ENCODE measurements at places on chromosomes 11 and 22.
A peak's percentile ranks its signal among the peaks of the same experiment; 100 is the strongest.

- H3K4me1 ChIP-seq, result peaks cover 8% of the 10 kb centered on the region
- H3K27me3 ChIP-seq, result no peaks in the 10 kb centered on the region
- no peaks in the 10 kb centered on the region for H3K36me3 ChIP-seq
- H3K4me3 ChIP-seq, result peak overlapping the region; percentile 9
These were observed 59.2 kb upstream of the ATXN10 start for GRCh38 chr22:45612451-45612901.

DNA sequence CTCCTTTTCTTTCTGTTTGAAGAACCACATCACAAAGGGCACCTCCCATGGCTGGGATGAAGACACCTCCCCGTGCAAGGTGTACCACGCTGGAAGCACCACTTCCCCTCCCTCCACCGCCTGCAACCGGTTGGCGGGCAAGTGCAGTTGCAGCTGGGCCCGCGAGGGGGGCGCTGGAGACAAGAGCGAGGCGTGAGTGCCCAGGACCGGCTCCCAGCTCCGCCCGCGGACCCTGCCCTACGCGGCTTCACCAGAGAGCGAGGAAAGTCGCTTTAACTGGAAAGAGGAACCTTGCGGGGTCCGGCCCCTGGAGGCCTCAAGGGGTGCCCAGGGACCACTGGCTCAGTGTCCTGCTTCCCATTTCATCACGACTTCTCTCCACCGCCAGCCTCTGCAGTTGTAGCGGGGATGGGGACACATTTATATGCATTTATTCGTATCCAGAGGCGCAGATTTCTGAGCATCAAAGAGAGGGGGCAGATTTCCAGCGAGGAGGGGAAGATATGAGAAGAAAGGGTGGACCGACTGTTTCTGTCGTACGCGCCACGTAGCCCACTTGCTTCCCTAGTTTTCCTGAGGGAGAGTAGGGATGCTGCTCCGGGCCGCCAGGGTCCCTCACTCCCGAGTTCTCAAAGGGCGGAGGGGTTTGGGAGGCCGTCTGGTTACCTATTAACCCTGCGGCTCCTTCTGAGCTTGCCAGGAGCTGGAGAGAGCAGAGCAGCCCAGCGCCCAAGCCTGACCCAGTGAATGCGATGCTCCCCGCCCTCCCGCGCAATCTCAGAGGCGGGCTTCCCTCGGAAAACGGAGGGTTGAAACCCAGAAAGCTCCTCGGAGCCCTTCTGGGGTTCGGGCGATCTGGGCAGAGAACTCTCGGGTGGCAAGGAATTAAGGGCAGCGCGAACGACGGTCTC lies 3.5 kb downstream of the ESAM start:
- no peaks in the 10 kb centered on the region for H3K36me3 ChIP-seq
- H3K27me3 ChIP-seq, result peaks cover 91% of the 10 kb centered on the region
- peak overlapping the region; percentile 64 for H3K4me3 ChIP-seq
- peak; percentile 77 for DNase-seq

GRCh38 chr11:653837-654236 lies 16.8 kb downstream of the DRD4 start:
- no peaks in the 10 kb centered on the region for H3K4me1 ChIP-seq
- peaks cover 6% of the 10 kb centered on the region for H3K36me3 ChIP-seq
- no peak for DNase-seq

- H3K27me3 ChIP-seq, result peaks cover 2% of the 10 kb centered on the region
- peak overlapping the region; percentile 39 for H3K4me3 ChIP-seq
- H3K36me3 ChIP-seq, result peaks cover 10% of the 10 kb centered on the region
- DNase-seq, result no peak
- peaks cover 37% of the 10 kb centered on the region for H3K4me1 ChIP-seq
- H3K27ac ChIP-seq, result no peak overlapping the region
These were observed 2.0 kb downstream of the ZNHIT2 start for GRCh38 chr11:65115361-65116082.

DNA sequence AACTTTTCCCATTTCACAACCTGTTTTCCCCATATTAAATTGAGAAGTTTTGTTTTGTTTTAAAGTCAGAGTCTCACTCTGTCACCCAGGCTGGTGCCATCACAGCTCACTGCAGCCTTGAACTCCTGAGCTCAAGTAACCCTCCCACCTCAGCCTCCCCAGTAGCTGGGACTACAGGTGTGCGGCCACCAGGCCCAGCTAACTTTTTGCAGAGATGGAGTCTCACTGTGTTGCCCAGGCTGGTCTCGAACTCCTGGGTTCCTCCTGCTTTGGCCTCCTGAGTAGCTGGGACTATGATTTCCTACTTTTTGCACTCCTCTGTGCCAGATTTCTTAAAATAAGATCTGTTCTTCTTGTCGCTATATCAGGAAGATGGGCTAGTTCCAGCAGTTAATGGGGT lies 44.9 kb downstream of the GNB1L start:
- peaks cover 15% of the 10 kb centered on the region for H3K4me1 ChIP-seq
- no peak overlapping the region for H3K27ac ChIP-seq
- DNase-seq, result no peak
- no peak overlapping the region for H3K4me3 ChIP-seq
- peaks cover 7% of the 10 kb centered on the region for H3K36me3 ChIP-seq

DNA sequence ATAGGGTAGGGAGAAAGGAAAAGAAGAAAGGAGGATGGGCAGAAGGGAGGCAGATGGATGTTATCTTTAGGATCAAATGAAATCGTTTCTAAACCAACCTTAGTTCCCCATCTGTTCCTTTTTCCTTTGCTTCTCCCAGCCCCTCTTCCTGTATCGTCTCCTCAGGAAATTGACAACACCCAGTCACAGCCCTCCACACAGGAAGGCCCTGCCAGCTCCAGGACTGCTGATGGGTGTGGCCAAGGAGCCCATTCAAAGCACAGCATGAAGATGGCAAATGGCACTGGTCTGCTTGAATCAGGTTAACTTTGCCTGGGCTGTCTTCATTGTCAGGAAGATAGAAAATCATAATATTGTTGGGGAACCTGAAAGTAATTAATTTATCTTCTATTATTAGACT lies 164.8 kb downstream of the C11orf87 start:
- no peak for DNase-seq
- H3K4me1 ChIP-seq, result no peaks in the 10 kb centered on the region
- H3K36me3 ChIP-seq, result no peaks in the 10 kb centered on the region
- peaks cover 23% of the 10 kb centered on the region for H3K27me3 ChIP-seq
- no peak overlapping the region for H3K4me3 ChIP-seq

DNA sequence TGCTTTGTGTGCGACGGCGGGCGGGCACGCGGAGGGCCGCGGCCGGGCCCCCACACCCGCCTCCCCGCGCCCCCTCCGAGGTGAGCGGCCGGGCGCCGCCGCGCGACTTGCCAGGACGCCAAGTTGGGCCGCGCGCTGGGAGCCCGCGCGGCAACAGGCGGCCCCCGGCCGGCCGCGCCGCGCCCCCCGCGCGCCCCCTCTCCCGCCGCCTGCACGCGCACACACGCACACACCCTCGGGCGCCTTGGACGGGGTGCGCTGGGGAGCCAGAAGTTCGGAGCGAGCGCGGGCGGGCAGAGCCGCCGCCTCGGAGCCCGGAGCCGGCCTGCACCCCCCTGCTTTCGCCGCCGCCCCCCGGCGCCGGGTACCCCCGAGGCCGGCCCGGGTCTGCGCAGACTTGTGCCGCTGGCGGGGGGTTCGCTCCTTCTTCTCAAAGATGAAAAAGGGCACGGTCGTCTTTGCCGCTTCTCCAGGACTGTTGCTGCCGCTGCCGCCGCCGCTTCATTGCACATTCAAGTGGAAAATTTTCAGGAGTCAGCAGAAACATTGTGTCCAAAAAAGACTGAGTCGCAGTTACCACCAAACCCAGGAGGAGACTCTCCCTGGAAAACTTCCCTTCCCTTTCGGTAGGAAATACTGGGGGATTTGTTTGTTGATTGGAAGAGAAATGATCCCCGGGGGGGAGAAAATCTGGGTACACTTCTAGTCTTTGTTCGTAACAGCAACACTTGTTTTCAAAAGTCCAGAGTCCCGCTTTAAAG lies 895 bp downstream of the TEAD1 start:
- peaks cover 44% of the 10 kb centered on the region for H3K4me1 ChIP-seq
- H3K27ac ChIP-seq, result peak overlapping the region; percentile 98
- H3K36me3 ChIP-seq, result no peaks in the 10 kb centered on the region
- peak overlapping the region; percentile 90 for H3K4me3 ChIP-seq

- no peak overlapping the region for H3K27ac ChIP-seq
- H3K36me3 ChIP-seq, result no peaks in the 10 kb centered on the region
- no peaks in the 10 kb centered on the region for H3K4me1 ChIP-seq
- H3K4me3 ChIP-seq, result no peak overlapping the region
- DNase-seq, result no peak
- H3K27me3 ChIP-seq, result peaks cover 32% of the 10 kb centered on the region
These were observed 15.2 kb downstream of the KRTAP5-5 start for GRCh38 chr11:1644601-1645356.

GRCh38 chr11:29676993-29677392 lies 339.8 kb downstream of the KCNA4 start:
- no peak for DNase-seq
- no peak overlapping the region for H3K4me3 ChIP-seq
- H3K4me1 ChIP-seq, result peaks cover 5% of the 10 kb centered on the region
- H3K27me3 ChIP-seq, result peaks cover 2% of the 10 kb centered on the region

DNA sequence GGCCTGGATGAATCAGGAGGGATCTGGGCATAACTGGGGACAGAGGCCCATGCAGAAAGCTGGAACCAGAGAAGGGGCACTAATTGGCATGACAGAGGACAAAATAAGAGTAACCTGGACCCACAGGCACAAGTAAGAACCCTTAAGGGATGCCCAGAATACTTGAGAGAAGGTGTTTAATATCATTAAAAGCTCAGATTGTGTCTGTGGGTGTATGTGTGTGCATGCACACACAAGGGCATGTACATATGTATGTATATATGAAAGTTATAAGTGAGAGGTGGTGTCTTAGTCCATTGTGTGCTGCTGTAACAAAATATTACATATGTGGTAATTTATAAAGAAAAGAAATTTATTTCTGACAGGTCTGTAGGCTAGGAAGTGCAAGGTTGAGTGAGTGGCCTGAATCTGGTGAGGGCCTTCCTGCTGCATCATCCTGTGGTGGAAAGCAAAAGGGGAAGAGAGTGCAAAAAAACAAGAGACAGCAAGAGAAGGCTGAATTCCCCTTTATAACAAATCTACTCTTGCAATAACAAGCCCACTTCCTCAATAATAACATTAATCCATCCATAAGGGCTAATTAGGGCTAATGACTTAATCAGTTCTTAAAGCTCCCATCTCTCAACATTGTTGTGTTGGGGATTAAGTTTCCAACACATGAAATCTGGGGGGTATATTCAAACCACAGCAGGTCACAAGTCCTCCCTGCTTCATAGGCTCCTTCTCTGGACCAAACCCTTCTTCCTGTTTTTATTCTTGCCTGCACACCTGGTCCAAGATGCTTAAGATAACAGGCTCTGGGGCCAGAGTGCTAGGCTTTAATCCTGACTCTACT lies 68.3 kb upstream of the POU2AF2 start:
- H3K27ac ChIP-seq, result no peak overlapping the region
- no peaks in the 10 kb centered on the region for H3K4me1 ChIP-seq
- no peaks in the 10 kb centered on the region for H3K36me3 ChIP-seq
- H3K27me3 ChIP-seq, result no peaks in the 10 kb centered on the region
- no peak for DNase-seq

GRCh38 chr11:61384271-61385242 lies 7.8 kb upstream of the TMEM216 start:
- H3K36me3 ChIP-seq, result no peaks in the 10 kb centered on the region
- no peak overlapping the region for H3K27ac ChIP-seq
- DNase-seq, result no peak
- H3K4me3 ChIP-seq, result no peak overlapping the region

DNA sequence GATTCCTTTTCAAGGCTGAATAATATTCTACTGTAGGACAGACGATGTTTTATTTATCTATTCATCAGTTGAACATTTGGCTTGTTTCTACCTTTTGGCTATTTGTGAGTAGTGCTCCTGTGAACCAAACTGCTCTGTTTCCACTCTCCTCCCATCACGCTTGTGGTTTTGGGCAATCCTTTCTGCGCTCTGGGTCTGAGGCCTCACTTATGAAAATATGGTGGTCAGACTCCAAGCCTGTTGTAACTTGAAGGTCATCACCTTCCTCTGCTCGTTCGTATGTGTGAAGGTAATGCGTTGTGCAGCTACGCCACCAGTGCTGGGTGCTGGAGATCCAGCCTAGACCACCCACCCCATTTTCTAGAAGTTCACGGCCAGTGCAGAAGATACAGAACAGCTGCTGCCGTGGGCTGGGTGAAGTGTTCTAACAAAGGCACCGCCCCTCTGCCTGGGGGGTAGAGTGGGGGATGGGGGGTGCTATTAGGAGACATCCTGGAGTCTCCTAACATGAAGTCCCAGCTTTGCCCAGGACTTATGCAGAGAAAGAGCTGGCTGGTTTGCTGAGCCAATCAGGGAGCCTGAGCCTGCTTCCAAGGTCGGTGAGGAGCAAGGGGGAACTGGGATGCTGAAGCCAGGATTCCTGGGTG lies 21.0 kb downstream of the PTPN5 start:
- no peaks in the 10 kb centered on the region for H3K4me1 ChIP-seq
- no peak for DNase-seq
- H3K27ac ChIP-seq, result no peak overlapping the region
- no peak overlapping the region for H3K4me3 ChIP-seq
- H3K36me3 ChIP-seq, result no peaks in the 10 kb centered on the region
- H3K27me3 ChIP-seq, result peaks cover 44% of the 10 kb centered on the region

GRCh38 chr11:129291546-129291945 lies 84.1 kb upstream of the BARX2 start:
- DNase-seq, result no peak
- H3K27me3 ChIP-seq, result no peaks in the 10 kb centered on the region
- H3K4me3 ChIP-seq, result no peak overlapping the region
- H3K4me1 ChIP-seq, result peaks cover 61% of the 10 kb centered on the region
- peak overlapping the region; percentile 69 for H3K27ac ChIP-seq

DNA sequence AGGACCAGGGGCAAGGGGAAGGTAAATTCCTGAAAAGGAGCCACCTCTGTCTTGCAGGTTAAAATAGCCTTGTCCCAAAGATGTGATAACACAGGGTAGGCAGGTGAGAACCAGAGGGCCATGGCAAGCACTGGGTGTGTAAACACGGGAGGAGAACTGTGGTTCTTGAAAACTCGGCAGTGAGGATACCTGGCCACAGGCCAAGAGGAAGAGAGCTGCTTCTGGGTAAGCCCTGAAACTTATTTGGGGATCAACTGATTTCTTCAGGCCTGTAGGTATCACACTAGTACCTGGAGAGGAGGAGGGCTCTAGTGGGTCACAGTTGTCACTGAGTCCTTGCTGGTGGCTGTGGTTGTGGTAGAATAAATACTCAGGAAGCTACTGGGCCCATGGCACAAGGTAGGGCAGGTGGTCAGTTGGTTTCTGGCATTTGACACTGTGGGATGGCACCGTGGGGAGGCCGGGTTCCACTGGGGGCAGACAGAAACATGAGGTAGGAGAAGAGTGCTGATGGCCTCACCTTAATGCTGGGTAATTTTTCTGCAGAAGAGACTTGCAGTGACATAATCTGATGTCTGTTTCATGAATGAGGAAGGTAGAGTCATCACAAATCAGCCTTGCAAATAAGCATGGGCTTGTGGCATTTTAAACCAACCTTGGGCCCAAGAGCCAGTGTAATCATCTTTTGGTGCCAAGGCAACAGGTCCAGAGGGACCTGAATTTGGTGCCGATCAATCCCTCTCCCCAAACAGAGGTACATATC lies 22.0 kb downstream of the AMPD3 start:
- no peak overlapping the region for H3K4me3 ChIP-seq
- no peak overlapping the region for H3K27ac ChIP-seq
- no peaks in the 10 kb centered on the region for H3K4me1 ChIP-seq
- H3K36me3 ChIP-seq, result peaks cover 2% of the 10 kb centered on the region
- H3K27me3 ChIP-seq, result no peaks in the 10 kb centered on the region

GRCh38 chr11:116439361-116439677 lies 333.5 kb downstream of the BUD13 start:
- no peaks in the 10 kb centered on the region for H3K4me1 ChIP-seq
- H3K36me3 ChIP-seq, result no peaks in the 10 kb centered on the region
- peaks cover 50% of the 10 kb centered on the region for H3K27me3 ChIP-seq

Data from mesothelial cell of epicardium (in vitro differentiated cells).